ENCODE measurements at places on chromosomes 5 and 9.

GRCh38 chr5:158026304-158027031 is 167.5 kb upstream of the CLINT1 start:
- DNase-seq, result no peak

DNA sequence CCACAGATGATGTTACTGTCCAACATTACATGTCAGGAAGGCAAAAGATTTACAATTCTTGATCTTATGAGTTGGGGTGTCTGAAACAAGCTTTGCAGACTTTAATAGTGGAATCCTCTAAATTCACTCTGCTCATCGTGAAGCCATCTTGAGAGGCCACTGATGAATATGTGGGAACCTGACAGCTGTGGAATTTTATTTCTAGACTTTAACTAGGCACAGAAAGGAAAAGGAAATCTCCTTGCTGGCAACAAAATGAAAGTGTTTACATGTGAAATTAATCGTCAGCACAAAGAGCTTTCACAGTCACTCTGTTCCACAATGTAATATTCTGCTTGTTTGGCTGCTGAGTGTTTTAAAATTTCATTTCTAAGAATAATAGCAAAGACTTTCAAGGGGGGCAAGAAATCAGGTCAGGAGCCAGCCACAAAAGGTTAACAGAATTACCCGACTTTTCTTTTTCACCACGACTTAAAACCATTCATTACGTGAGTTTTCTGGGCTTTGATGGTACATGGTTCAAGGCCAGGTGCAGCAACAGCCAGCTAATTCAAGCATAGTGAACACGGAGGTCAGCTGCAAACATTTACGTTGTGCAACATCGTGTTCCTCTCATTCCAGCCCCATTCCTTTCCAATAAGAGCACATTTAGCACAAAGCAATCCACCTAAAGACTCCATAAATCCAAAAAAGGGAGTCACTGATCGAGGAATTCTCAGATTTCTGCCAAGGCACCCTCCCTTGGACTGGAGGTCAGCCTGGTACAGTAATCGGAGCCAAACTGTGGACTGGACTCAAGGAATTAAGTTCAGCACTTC is 14.6 kb downstream of the NREP start:
- peak; percentile 42 for DNase-seq

- DNase-seq, result no peak
Measured at GRCh38 chr9:98247831-98248657, 7.4 kb downstream of the TBC1D2 start.

- no peak for DNase-seq
Measured at GRCh38 chr9:99845063-99845462, 23.4 kb downstream of the NR4A3 start.

DNA sequence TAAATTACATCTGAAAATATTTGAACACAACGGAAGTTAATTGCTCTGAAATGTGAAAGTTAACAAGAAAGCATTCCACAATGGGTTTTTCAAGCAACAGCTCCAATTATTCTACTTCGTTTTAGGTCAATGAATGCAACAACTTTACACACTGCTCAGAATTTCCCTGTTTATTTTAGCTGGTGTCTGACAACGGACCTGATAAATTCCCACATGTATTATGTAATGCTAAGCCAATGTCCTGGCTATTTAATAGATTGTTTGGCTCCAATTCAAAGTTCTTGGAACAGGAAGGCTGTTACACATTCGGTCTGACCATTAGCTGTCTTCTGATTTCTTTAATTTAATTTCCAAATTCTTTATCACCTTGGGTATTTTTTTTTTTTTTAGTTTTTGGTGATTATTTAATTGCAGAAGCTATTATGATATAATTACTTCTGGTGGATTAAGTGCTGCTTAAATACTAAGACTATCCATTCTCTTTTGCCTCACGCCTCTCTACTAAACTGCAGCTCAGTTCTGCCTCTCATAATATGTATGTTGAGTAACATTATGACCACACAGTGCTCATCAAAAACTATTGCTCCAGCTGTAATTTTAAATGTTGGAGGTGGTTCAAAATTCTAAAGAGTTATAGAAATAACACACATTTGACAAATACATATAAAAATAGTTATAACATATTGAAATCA is 57.9 kb downstream of the MEF2C start:
- no peak for DNase-seq

DNA sequence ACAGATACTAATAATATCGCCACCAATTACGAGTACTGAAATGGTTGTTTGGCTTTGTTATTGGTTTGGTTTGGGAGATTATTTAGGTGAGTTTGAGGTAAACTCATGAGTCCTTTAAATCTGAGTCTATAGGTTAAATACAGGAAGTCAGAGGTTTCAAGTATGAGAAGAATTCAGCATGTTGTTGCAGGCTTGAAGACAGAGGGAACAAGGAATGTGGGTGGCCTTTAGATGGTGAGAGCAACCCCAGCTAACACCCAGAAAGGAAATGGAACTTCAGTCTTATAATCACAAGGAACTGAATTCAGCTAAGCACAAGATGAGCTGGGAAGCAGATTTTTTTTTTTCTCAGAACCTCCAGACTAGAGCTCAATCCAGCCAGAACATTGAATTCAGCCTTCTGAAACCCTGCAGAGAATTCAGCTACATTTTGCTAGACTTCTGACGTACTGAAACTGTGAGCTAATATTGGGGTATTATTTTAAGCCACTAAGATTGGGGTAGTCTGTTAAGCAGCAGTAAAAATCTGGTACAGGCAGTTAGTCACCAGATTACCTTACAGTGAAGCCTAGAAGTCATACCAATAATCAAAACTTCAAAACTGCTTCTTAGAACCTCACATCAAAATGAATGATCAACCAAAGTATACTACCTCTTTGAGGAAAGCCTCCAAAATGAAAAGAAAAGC is 216.0 kb upstream of the PUM3 start:
- peak; percentile 6 for DNase-seq

DNA sequence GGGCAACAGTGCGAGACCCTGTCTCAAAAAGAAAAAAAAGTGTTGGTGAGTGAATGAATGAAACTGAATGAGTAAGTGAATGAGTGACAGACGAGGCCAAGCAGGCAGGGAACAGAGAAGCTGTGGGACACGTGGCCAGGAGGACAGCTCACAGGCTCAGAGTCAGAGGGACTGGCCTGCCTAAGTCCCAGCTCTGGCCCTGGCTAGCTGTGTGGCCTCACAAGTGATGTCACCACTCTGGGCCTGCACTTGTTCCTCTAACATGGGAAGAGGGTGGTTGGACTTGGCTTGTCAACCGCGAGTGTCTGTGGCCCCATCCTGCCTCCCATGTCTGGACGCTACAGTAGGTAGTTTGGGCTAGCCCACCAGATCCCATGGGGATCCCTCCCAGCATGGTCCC is 4.7 kb upstream of the PLPP7 start:
- DNase-seq, result no peak

DNA sequence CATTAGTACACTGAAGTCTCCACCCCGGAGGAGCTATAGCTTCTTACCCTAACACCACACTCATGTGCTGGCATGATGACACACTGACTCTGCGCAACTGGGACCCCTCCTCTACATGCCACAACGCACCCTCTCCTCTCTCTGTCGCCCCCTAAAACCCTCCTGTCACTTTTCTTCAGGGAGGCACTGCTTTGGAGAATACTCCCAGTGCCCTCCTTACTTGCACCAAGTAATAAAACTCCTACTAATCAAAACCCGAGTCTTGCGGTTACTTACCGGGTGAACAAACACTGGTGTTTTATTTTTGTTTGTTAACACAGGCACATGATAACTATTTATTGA is 12.6 kb upstream of the STXBP1 start:
- DNase-seq, result no peak

- no peak for DNase-seq
Measured at GRCh38 chr5:131720714-131721113, 76.1 kb downstream of the FNIP1 start.

- no peak for DNase-seq
Measured at GRCh38 chr5:155844542-155844941, 482.4 kb upstream of the SGCD start.

- DNase-seq, result peak; percentile 32
Measured at GRCh38 chr9:92468206-92468605, 14.1 kb downstream of the ASPN start.

- no peak for DNase-seq
Measured at GRCh38 chr5:94893412-94894135, 275.1 kb downstream of the SLF1 start.

DNA sequence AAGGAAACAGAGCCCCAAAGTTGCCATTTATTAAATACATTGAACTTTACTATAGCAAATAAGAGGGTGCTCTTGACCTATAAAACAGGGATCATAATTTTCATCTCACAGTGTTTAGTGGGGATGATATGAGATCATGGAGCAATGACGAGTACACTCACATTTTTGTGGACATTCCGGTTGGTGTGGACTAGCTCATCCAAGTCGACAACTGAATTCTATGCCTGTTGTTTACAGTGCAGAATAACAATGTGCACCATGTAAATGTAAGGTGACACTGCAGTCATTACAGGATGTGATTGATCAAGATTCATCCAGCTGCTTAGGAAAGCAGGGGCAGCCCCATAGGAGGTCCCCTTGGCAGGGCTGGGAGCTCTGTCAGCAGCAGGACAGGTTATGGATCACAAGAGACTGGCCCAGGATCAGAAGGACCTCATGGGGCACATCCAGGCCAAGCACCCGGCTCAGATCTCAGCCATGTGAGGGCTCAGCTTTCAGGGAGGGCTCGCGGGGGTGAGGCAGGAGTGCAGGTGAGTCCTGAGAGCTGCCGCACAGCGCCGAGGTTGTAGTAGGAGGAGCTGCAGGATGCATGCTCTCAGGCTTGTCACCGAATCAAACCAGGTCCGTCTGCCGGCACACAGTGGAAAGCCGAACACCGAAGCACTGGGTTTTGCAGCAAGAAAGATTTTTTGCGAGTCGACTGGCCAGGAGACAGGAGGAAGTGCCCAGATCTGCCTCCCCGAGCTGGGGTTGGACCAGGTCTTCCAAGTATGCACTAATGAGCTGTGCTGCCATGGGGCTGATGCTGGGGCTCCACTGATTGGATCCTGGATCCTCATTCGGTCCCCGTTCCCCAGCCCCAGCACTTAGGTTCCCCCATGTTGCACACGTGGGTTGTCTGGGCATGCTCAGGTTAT is 28.2 kb downstream of the MRPL36 start:
- no peak for DNase-seq

DNA sequence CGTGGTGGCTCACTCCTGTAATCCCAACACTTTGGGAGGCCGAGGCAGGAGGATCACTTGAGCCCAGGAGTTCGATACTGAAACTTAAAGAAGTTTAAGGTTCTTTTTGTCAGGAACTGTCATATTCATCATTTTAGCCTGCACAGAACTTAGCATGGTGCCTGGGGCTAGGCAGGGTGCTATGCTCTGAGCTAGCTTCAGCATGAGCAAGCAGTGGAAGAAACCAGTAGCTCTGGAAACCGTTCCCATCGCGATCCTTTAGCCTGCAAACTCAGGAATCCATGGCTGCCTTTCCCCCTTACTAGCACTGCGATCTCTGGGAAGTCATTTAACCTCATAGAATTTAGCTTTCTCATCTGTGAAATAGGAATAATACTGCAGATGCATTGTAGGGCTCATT is 80.4 kb downstream of the PTCH1 start:
- no peak for DNase-seq
